ENCODE measurements at places on chromosomes 7 and 10.
A peak's percentile ranks its signal among the peaks of the same experiment; 100 is the strongest.

DNA sequence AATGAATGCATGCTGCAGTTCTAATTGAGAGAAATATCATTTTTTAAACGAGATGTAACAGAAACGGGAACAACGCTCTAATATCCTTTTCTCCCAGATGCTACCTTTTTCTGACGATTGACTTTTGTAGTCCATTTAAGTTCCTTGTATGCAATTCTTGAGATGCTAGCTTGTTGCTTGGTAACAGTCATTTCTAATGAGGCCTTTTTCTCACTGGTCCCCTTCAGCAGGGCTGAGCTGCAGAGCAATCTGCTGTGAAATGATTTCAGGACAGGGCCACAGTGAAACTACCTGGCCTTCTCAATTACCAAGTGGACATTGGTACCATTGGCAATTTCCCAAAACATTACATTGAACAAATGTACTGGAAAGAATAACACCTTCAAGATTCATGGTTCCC is 26.2 kb upstream of the FOXK1 start:
- peaks cover 5% of the 10 kb centered on the region for H3K36me3 ChIP-seq
- peaks cover 9% of the 10 kb centered on the region for H3K4me1 ChIP-seq
- H3K27ac ChIP-seq, result no peak overlapping the region
- H3K4me3 ChIP-seq, result no peak overlapping the region

DNA sequence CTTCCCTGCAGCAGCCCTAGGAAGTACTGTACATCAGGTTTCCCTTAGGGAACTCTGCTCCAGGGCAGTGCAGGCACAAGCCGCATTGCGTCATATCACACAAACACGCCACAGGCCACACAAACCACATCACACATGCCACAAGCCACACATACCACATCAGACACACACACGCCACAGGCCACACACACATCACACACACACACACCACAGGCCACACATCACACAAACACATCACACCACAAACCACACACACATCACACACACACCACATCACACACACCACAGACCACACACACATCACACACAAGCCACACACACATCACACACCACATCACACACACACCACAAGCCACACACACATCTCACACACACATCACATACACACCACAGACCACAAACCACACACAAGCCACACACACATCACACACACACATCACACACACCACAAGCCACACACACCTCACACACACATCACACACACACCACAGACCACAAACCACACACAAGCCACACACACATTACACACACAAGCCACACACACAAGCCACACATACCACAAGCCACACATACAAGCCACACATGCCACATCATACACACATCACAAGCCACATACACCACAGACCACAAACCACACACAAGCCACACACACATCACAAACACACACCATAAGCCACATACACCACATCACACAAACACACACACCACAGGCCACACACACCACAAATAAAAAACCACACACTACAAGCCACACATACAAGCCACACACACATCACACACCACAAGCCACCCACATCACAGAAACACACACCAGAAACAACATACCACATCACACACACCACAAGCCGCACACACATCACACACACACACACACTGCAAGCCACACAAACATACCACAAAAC is 53.4 kb downstream of the TMEM209 start:
- H3K4me1 ChIP-seq, result peaks cover 12% of the 10 kb centered on the region
- no peak overlapping the region for H3K27ac ChIP-seq
- H3K4me3 ChIP-seq, result no peak overlapping the region
- peaks cover 10% of the 10 kb centered on the region for H3K27me3 ChIP-seq
- no peak for DNase-seq
- peaks cover 4% of the 10 kb centered on the region for H3K36me3 ChIP-seq

GRCh38 chr10:46062723-46063428 is 16.8 kb upstream of the MSMB start:
- H3K27ac ChIP-seq, result no peak overlapping the region
- no peak overlapping the region for H3K4me3 ChIP-seq
- no peaks in the 10 kb centered on the region for H3K4me1 ChIP-seq
- H3K36me3 ChIP-seq, result no peaks in the 10 kb centered on the region
- no peak for DNase-seq

DNA sequence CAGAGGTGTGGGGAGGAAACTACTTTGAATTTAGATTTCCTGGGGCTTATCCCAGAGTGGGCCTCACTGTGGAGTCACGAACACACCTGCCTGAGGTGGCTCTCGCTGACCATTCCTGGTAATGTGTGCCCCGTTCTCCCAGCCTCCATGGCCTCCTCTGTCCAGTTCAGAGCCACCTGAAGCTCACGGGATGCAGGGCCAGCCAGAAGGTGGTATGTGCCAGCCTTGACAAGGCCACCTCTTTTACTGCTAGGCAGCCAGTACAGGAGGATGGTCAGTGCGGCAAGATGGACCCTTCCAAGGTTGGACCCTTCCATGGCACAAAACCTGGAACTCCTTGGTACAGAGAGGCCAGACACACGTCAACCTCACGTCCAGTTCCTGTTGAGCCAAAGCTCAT is 210.3 kb downstream of the DNAJB6 start:
- H3K4me3 ChIP-seq, result no peak overlapping the region
- DNase-seq, result no peak

- no peak overlapping the region for H3K27ac ChIP-seq
- no peaks in the 10 kb centered on the region for H3K27me3 ChIP-seq
- H3K4me1 ChIP-seq, result no peaks in the 10 kb centered on the region
- no peak for DNase-seq
- no peak overlapping the region for H3K4me3 ChIP-seq
- H3K36me3 ChIP-seq, result no peaks in the 10 kb centered on the region
Measured at GRCh38 chr10:87842220-87842641, 21.1 kb downstream of the KLLN start.

DNA sequence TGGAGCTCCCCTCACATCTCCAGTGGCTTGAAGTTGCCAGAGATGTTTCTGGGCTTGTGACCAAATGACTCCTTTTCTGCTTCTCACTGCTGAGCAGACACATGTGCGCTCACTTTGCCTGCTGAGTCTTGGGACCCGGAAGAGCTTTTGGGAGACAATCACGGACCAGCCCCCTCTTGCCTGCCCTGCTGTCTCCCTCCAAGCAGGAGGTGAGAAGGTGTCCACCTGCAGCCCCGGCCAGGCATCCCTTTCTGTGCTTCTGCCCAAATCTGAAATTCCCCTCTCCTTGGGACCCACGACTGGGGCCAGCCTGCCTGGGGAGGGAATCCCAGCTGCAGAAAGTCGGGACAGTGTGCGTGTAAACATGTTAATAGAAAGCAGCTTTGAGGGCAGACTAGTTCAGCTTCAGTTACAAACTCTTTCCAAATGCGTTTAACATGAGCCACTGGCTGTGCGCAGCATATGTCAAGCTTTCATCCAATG is 31.7 kb downstream of the HTRA1 start:
- H3K27me3 ChIP-seq, result peaks cover 7% of the 10 kb centered on the region
- H3K4me3 ChIP-seq, result no peak overlapping the region

GRCh38 chr7:334618-335357 is 44.8 kb downstream of the FOXL3 start:
- H3K4me1 ChIP-seq, result no peaks in the 10 kb centered on the region
- H3K27ac ChIP-seq, result peak overlapping the region; percentile 65
- DNase-seq, result peak; percentile 0
- peaks cover 23% of the 10 kb centered on the region for H3K27me3 ChIP-seq
- H3K4me3 ChIP-seq, result no peak overlapping the region
- H3K36me3 ChIP-seq, result no peaks in the 10 kb centered on the region

DNA sequence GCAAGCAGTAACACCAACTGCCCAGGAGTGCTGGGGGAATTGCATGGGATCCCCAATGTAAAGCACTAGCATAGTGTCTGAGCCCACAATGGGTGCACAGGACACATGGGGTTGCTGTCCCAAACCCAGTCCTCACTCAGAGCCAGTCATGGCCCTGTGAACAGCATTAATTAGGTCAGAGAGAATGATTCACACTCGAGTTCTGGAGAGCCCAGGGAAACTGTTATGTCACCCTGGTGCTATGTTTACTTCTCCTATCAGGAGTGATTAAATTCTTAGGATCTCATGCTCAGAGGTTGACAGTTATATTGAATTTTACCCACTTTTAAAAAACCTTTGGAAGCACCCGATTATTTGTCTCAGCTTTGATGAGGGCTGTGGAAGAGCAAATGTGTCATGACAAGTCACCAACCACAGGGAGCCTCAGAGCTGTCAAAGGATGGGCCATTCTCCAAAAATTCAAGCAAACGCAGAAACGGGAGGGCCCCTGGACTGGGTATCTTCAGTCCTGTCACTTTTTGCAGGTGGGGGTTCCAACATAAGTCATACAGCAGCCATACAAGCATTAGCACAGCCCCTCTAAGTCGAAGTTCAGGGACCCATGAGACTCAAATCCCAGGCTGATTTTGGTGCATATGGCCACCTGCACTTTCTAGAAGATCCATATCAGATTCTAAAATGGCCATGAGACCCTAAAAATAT is 1.3 kb upstream of the RASSF4 start:
- peaks cover 10% of the 10 kb centered on the region for H3K36me3 ChIP-seq
- peak overlapping the region; percentile 93 for H3K4me3 ChIP-seq
- DNase-seq, result no peak
- H3K4me1 ChIP-seq, result peaks cover 50% of the 10 kb centered on the region
- peaks cover 14% of the 10 kb centered on the region for H3K27me3 ChIP-seq
- H3K27ac ChIP-seq, result peak overlapping the region; percentile 94

DNA sequence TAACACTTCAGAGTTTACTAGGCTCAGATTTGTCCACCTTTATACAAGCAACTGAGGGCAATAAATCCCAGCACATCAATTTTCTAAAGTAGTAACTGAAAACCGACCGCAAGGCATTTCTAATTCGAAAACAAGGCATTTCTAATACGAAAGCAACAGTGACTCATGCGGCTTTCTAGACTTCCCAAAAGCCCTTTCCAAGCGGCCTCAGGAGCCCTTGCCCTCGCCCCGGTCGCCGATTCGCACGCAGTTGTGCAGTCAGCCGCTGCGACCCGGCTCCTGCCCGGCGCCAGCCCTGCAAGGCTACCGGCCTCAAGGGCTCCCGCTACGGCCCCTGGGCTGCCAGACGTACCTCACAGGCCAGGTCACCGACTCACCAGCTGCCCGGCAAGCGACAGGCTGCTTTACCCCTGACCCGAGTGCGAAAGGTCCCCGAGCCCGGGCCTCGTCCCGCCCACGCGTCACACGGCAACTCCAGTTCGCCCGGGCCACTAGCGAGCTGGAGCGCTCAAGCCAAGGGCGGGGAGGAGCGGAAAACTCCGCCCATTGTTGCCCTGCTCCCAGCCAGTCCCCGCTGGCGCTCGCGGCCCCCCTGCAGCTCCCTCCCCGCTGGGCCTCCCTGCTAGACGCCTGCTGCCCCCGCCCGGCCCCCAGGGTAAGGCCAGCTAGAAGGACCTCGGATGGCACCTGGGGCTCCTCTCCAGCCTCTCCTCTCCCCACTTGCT is 7.3 kb downstream of the NCOA4 start:
- H3K4me3 ChIP-seq, result peak overlapping the region; percentile 87
- peaks cover 2% of the 10 kb centered on the region for H3K27me3 ChIP-seq
- H3K36me3 ChIP-seq, result no peaks in the 10 kb centered on the region
- peaks cover 36% of the 10 kb centered on the region for H3K4me1 ChIP-seq
- DNase-seq, result peak; percentile 95

DNA sequence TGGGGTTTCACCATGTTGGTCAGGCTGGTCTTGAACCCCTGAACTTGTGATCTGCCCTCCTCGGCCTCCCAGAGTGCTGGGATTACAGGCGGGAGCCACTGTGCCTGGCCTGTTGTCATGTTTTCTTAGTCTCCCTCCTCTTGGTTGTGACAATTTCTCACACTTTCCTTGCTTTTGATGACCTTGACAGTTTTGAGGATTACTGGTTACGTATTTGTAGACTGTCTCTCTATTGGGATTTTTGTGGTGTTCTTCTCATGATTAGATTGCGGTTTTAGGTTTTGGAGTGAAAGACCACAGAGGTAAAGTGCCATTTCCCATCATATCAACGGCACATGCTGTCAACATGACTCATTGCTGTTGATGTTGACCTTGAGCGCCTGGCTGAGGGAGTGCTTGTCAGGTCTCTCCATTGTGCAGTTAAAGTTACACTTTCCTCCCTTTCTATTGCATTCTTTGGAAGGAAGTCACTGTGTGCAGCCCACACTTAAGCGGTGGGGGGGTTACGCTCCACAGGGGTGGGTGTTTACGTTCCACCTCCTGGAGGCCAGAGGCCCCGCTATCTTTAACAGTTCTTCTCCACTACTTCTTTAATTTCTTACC is 10.8 kb downstream of the NEURL1 start:
- peaks cover 27% of the 10 kb centered on the region for H3K4me1 ChIP-seq
- H3K36me3 ChIP-seq, result no peaks in the 10 kb centered on the region
- DNase-seq, result no peak

- peaks cover 4% of the 10 kb centered on the region for H3K36me3 ChIP-seq
- H3K27me3 ChIP-seq, result peaks cover 3% of the 10 kb centered on the region
- peak; percentile 89 for DNase-seq
- H3K4me3 ChIP-seq, result peak within 1 kb of the TSS; percentile 97
Measured at GRCh38 chr7:4681886-4682620, at the start of gene FOXK1. Gene FOXK1, plus strand, starts transcription at chr7:4682295. Its CDS starts 14 bp downstream, at chr7:4682309.

- H3K27ac ChIP-seq, result no peak overlapping the region
- no peak for DNase-seq
Measured at GRCh38 chr7:151758622-151759540, 118.0 kb downstream of the PRKAG2 start.

DNA sequence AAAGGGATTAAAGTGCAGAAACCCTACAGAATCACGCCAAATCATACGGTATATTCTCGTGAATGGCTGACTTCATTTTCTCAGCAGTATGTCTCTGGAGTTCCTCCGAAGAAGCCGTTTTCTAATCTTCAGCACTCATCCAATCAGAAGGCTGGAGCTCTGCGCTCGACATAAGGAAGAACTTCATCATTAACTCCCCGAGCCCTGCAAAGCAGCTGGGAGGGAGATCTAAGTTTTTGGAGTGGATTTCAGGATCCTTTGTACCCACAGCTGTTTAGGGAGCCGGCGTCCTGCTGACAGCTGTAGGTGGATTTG is 40.7 kb upstream of the SDK1 start:
- no peaks in the 10 kb centered on the region for H3K36me3 ChIP-seq
- peaks cover 27% of the 10 kb centered on the region for H3K4me1 ChIP-seq
- H3K27ac ChIP-seq, result peak overlapping the region; percentile 68
- no peak overlapping the region for H3K4me3 ChIP-seq
- H3K27me3 ChIP-seq, result peaks cover 2% of the 10 kb centered on the region
